ENCODE measurements at places on chromosomes 6 and 20. TPM values are rescaled to one million over a fixed set of nuclear protein-coding genes. Genes with fewer than 3 reads are reported as not detected.

- no peaks in the 10 kb centered on the region for H3K36me3 ChIP-seq
- no peaks in the 10 kb centered on the region for H3K4me1 ChIP-seq
- H3K4me3 ChIP-seq = no peak overlapping the region
- no peaks in the 10 kb centered on the region for H3K27me3 ChIP-seq
Observed at GRCh38 chr20:52179331-52180179, 12.0 kb downstream of the ZFP64 start.

DNA sequence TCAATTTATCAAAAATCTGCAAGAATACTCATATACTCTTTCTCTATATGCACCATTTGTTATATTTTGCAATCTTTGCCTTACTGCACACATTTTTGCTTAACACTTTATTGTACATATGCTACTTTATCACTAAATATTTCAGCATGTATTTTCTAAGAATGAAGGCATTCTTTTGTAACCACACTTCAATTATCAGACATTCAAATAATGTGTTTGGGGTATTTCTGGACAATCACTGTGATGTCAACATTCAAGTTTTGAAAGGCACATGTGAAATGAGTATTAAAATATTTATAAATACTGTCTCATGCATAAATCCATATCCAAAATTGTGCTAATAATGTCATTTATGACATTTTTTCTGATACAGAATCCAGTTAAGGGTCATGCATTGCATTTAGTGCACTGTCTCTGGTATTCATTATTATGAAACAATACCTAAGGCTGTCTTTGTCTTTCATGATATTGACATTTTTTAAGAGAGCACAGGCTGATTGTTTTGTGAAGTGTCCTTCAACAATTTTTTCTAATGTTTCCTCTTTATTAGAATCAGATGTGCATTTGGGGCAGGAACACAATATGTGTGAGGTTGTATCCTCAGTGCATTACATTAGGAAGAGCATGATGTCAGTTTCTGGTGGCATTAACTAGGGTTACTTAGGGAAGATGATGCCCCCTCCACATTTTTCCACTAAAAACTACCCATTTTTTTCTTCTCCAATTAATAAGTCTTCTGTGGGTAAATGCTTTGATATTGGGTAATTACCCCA is 105.7 kb downstream of the MTFR2 start:
- no peak overlapping the region for H3K27ac ChIP-seq
- H3K4me3 ChIP-seq = no peak overlapping the region
- no peaks in the 10 kb centered on the region for H3K27me3 ChIP-seq
- H3K4me1 ChIP-seq = no peaks in the 10 kb centered on the region
- no peak for DNase-seq
- H3K36me3 ChIP-seq = no peaks in the 10 kb centered on the region

GRCh38 chr6:22697306-22697705 is 127.9 kb downstream of the HDGFL1 start:
- H3K4me3 ChIP-seq = no peak overlapping the region
- no peaks in the 10 kb centered on the region for H3K4me1 ChIP-seq
- no peak overlapping the region for H3K27ac ChIP-seq
- no peaks in the 10 kb centered on the region for H3K27me3 ChIP-seq
- no peak for DNase-seq

- H3K27ac ChIP-seq = no peak overlapping the region
- H3K4me1 ChIP-seq = no peaks in the 10 kb centered on the region
- H3K36me3 ChIP-seq = no peaks in the 10 kb centered on the region
- no peak overlapping the region for H3K4me3 ChIP-seq
- no peak for DNase-seq
Observed at GRCh38 chr6:7911345-7911725, 747 bp upstream of the TXNDC5 start.

DNA sequence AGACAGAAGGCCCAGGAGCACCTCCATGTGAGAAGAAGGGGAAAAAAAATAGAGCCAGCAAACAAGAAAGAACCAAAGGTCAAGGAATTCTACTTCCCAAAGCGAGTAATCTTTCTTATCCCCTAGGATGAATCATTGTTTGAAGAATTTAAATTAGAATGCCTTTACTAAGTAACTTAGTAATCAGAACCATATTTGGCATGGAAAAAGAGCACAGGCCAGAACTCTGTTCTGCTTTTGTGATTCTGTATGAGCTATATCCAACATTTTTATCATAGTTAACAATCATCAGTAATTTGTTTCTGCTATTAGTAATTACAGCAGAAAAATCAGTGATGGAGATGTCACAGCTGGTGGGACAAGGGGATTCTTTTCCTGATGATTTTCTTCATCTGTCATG is 228.8 kb upstream of the FAM83B start:
- H3K4me3 ChIP-seq = no peak overlapping the region
- H3K36me3 ChIP-seq = no peaks in the 10 kb centered on the region
- no peak overlapping the region for H3K27ac ChIP-seq
- DNase-seq = no peak
- peaks cover 2% of the 10 kb centered on the region for H3K4me1 ChIP-seq

DNA sequence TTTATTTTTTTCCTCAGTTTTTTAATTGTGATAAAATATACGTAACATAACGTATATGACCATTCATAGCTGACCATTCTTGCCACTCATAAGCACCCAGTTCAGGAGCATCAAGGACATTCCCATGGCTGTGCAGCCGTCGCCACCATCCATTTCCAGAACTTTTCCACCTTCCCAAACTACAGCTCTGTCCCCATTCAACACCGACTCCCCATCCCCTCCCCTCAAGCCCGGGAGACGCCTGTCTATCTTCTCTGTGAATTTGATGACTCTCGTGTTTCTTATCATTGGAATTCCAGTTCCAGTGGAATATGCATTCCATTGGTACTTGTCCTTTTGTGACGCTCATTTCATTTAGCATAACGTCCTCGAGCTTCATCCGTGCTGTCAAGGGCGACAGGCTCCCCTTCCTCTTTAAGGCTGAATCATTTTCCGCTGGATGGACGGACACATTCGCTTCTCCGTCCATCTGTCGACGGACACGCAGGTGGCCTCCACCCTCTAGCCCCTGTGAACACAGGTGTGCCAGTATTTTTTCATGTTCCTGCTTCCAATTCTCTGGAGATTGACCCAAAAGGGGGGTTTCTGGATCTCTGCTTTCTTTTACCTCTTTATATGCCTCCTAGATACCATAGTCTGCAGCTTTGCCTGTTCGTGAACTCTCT is 88.1 kb downstream of the YTHDF1 start:
- no peaks in the 10 kb centered on the region for H3K27me3 ChIP-seq
- H3K4me3 ChIP-seq = no peak overlapping the region
- no peaks in the 10 kb centered on the region for H3K36me3 ChIP-seq
- DNase-seq = peak; percentile 40
- H3K27ac ChIP-seq = no peak overlapping the region

DNA sequence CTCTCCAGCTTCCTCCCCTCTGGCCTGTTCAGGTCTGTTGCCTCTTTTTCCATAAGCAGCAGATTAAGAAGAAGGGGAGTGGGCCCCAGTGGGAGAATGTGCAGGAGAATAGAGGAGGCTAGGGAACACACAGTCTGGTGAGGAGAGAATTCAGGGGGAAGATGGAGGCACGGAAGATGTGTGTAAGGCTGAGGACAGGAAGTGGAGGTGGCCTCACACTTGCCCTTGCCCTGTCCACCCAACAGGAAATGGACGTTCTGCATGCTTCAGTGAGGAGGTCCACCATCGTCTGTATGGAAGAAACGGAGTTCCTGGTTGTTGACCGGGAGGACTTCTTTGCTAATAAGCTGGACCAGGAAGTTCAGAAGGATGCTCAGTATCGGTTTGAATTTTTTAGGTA is 16.0 kb downstream of the CNBD2 start:
- no peaks in the 10 kb centered on the region for H3K27me3 ChIP-seq
- no peaks in the 10 kb centered on the region for H3K4me1 ChIP-seq
- no peak overlapping the region for H3K27ac ChIP-seq
- no peak for DNase-seq

- no peaks in the 10 kb centered on the region for H3K27me3 ChIP-seq
- H3K4me1 ChIP-seq = no peaks in the 10 kb centered on the region
- no peak overlapping the region for H3K4me3 ChIP-seq
- DNase-seq = no peak
Observed at GRCh38 chr6:51260003-51260402, 441.3 kb downstream of the TFAP2B start.

DNA sequence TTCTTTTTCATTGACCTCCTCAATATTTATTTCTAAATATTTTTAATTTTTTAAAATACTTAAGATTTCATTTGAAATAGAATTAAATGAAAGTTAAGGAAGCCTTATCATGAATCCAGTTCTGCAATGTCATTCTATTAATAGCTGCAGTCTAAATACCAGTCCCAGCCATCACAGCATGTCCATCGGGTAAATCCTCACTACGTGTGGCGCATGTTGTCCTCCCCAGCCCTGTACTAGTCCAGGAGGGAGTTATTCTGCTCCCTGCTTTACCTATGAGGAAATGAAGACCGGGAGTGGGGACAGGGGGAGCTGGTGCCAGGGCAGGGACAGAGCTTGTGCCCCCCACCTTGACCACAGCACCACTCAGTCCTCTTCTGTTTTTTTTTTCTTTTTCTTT is 125.1 kb upstream of the QKI start:
- no peak overlapping the region for H3K27ac ChIP-seq
- DNase-seq = no peak
- no peaks in the 10 kb centered on the region for H3K27me3 ChIP-seq
- no peaks in the 10 kb centered on the region for H3K4me1 ChIP-seq
- no peak overlapping the region for H3K4me3 ChIP-seq

The SLC17A3 gene
- not detected for total RNA-seq

DNA sequence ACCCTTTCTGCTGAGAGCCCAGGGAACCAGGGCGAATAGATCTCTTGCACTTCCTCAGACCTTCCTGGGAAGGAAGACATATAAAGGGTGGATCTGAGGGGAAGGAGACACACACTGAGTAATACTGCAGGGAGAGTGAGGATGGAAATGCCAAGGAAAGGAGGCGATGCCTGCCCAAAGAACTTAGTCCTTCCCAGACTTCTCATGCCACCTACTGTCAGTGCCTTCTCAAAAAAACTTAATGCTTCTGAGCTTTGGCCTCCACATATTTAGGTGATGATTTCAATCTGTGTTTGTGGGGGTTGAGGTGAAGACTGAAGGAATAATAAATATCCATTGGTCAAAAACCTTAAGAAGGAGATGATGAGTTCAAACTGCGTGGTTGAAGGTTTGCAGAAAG is 9.7 kb downstream of the BTN3A1 start:
- no peaks in the 10 kb centered on the region for H3K4me1 ChIP-seq
- no peaks in the 10 kb centered on the region for H3K27me3 ChIP-seq
- no peak for DNase-seq
- peaks cover 3% of the 10 kb centered on the region for H3K36me3 ChIP-seq
- H3K4me3 ChIP-seq = no peak overlapping the region
- H3K27ac ChIP-seq = no peak overlapping the region

The RNF39 gene
- not detected for total RNA-seq

- no peak for DNase-seq
- no peak overlapping the region for H3K4me3 ChIP-seq
- H3K27me3 ChIP-seq = no peaks in the 10 kb centered on the region
Observed at GRCh38 chr6:163750431-163751031, 336.0 kb downstream of the QKI start.

DNA sequence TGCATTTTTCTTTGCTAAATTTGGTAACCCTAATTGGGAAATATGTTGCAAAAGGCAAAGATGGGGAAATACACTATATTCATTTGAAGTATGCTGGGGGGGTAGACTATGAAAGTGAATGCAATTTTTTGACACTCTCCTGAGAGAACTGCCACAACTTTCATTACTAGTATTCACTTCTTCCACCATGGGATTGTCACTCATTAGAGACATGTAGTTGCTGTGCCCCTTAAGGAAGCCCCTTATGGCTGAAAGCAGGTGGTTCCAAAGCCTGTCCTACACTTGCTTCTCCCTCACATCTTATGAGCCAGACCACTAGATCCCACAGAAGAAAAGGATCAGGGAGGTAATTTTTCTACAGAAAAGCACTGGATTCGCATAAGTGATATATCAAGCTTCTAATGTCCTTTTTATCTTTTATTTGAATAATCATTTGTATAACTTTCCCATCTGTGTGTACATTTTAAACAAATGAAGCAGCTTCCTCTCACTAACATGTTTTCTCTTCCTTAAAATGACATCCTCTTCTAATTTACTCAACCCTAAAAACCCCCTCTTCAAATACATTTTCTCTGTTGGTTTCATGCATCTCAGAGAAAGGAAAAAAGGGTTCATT is 83.8 kb downstream of the GCLC start:
- no peaks in the 10 kb centered on the region for H3K4me1 ChIP-seq
- H3K27ac ChIP-seq = no peak overlapping the region
- no peaks in the 10 kb centered on the region for H3K36me3 ChIP-seq
- H3K4me3 ChIP-seq = no peak overlapping the region
- H3K27me3 ChIP-seq = no peaks in the 10 kb centered on the region

DNA sequence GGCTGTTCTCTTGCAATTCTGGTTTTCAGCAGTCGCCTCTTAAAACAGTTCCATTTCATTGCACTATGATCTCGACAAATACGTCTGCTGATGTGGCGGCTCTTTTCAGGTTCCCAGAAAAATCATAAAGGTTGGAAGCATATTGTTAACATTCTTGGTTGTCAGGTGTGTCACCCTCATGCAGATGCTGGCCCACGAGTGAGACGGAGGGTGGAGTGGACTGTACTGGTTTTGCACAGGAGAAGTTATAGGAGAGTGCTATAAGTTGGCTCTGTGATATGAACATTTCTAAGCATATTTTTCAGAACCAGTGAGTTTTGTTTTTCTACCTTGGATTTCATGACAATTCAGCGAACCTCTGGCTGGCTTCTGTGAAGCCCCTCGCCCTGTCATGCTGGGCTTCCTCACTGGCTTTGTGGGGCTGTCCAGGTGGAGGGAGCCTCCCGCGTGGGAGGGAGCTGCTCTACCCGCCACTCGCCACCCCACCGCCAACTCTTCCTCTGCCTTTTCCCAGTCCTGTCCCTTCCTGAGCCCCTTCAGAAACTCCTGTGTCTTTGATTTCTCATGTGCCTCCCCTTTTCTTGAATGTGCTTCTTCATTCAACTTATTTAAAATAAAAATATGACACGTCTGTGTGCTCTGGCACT is 10.6 kb downstream of the IRF4 start:
- H3K4me3 ChIP-seq = no peak overlapping the region
- no peak overlapping the region for H3K27ac ChIP-seq
- H3K4me1 ChIP-seq = no peaks in the 10 kb centered on the region
- DNase-seq = no peak

GRCh38 chr6:111858347-111858746 is 14.9 kb downstream of the FYN start:
- H3K36me3 ChIP-seq = no peaks in the 10 kb centered on the region
- no peaks in the 10 kb centered on the region for H3K4me1 ChIP-seq
- no peak overlapping the region for H3K4me3 ChIP-seq
- no peak overlapping the region for H3K27ac ChIP-seq

DNA sequence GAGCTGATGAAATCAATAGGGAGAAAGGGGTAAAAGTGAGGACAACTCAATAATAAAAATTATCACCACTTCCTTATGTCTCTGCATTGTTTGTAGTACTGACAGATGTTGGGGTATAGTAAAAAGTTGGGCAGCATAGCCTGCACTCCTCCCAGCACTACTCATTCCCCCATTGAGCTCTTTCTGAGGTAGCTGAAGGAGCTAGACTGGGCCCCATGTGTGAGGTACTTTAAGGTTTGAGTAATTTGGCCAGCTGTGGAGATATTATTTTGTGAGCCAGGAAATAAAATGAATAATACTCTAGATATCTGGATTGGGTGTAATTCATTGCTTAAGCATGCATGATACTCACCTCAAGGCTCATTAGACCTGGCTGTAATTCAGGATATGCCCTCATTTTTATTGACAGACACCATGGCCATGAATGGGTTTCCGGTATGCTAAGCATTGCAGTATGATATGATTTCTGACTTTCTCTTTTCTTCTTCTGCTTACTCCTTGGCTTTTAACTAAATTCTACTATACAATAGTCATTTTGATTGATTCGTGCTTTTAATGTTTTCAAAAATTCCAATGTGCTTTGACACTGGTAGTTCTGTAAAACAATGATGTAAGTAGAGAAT is 283.9 kb upstream of the RIMS1 start:
- H3K27ac ChIP-seq = no peak overlapping the region
- H3K4me3 ChIP-seq = no peak overlapping the region
- H3K4me1 ChIP-seq = peaks cover 2% of the 10 kb centered on the region
- no peaks in the 10 kb centered on the region for H3K36me3 ChIP-seq

The OR2H2 gene
- not detected for total RNA-seq

All from aorta (tissue), 5 donors.